ENCODE measurements at places on chromosomes 7 and 10.
A peak's percentile ranks its signal among the peaks of the same experiment; 100 is the strongest.

GRCh38 chr10:90846746-90847145, 11.1 kb downstream of the HTR7 start:
- DNase-seq: no peak

GRCh38 chr7:139808427-139808826, 20.6 kb upstream of the TBXAS1 start:
- no peak for DNase-seq

DNA sequence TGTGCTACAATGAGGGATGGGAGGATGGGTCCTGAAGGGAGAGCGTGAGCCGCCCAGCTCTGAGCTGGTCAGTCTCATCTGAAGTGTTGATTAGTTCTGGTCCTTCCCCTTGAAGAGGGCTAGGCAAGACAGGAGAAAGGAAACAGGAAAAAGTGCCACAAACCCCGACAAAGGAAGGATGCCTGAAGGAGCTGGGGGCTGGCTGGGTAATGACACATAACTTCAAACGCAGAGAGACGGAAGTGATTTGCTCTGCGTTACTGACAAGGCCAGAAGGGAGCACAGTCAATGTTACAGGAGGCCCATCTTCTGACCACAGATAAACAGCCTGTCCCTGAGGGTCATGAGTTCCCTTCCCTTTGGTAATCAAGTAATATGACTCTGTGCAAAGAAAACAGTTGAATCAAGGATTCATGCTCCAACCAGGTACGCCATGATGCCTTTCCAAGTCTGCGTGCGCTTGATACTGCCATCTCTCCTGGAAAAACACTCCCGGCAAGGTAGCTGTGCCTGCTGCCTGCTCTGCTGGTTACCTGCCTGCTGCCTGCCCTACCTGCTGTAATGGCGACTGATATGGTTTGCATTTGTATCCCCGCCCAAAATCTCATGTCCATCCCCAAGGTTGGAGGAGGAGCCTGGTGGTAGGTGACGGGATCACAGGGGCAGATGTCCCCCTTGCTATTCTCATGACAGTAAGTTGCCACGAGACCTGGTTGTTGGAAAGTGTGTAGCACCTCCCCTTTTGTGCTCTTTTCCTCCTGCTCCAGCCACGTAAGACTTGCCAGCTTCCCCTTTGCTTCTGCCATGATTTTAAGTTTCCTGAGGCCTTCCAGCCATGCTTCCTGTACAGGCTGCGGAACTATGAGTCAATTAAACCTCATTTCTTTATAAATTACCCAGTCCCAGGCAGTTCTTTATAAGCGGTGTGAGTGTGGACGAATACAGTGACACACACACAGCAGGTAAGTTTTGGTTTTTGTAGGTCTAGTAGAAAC, 57.9 kb downstream of the GRB10 start:
- no peak for DNase-seq

DNA sequence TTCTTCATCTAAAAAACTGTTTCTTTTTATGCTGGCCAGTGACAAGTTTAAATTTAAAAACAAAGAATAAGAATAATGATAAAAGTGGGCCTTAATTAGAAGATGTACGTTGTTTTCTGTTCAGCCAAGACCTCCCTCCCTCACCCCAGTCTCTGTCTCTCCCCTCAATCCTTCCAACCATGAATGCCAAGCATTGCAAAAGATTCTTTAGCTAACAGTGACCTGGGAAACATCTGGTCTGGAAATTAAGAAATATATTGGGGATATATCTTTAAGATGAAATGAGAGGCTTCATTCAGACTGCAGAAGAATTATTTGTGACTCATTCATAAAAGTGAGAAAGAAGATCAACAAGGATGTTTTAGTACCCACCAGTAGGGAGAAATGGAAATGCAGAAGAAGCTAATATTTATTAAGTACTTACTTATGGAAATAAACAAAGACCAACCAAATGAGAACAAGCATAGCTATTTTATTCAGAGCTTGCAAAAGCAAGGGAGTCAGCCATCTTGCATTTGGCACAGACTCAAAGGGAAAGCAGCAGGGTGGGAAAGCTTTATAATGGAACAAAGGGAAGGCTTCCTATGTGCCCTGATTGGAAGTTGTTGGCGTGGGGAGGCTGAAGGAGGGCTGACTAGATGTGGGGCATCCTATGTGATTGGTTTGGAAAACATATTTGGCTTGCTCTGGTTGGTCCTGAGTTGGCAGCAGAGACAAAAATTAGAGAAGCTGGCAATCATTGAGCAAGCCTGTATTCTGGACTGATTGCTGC, 595.4 kb upstream of the GHITM start:
- DNase-seq: no peak

GRCh38 chr10:90125456-90126255, 424.3 kb downstream of the KIF20B start:
- no peak for DNase-seq

GRCh38 chr7:45182856-45183710, 25.5 kb downstream of the RAMP3 start:
- no peak for DNase-seq

GRCh38 chr7:155815332-155816191, 3.3 kb upstream of the SHH start:
- peak; percentile 77 for DNase-seq

DNA sequence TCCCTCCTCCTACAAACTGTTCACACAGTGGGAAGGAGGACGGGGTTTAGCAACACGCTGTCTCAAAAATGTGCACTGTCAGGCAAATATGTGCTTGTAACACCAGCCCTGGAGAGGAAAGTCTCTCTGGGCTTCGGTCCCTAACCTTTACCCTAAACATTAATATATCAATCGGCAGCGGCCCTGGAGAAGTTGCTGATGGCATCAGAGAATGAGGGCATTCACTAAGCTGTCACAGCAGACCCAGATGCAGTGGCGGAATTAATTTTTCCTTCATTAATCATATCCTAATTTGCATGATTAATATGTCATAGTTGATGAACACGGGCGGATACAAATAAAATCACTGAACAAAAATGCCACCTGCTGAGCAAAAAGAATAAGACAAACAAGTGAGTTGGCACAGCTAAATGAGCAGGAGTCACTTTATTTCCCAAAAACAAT, 45.2 kb upstream of the INSIG1 start:
- no peak for DNase-seq

DNA sequence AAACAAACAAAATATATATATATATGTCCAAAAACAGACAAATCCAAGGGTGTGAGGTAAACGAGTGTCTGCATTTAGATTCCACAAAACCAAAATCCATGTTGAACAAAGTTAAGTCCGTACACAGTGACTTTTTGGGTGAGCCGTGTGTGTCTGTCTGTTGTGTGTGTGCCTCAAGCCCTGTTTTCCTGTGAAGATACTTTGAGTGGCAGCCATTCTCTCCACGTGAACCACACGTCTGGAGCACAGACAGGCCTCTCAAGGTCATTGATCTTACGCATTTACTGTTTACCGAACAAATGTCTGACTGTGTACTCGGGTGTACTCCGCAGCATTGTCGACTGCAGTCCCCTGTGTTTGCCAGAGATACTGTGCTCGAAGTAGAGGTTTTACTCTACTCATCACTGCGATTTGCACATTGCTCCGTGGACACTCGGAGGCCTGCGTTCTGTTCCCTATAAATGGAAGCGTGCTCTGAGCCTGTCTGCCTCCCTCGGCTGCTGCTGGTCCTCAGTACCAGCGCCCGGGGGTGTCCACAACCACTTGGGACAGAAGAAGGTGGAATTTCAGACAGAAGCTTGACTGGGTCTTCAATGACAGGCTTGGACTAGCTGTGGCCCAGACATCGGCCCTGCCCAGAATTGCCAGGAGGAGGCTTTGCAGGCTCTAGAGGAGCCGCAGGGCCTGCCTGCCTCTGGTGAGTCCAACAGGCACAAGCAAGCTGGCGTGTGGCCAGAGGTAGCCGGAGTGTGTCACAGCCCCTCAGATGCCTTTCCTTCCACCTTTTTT, 22.1 kb downstream of the CYP17A1 start:
- DNase-seq: peak; percentile 31

GRCh38 chr10:35416619-35417312, 80.5 kb downstream of the CCNY start:
- no peak for DNase-seq

DNA sequence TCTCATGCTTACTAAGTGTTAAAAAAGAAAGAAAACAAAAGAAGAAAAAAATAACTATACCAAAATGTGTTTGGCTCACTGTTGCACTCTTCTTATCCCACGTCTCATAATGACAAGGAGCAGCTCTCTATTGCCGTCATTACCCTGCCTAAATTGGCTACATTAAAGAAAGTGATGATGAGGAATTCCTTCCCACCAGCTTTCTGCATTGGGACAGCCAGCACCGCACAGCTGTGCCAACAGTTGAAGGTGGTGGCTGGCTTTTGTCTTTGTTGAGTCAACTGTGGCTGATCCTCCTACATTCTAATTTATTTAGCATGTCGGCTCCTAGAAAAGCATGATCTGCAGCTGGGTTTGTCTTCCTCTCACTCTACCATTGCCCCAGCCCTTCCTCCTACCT, 751.8 kb downstream of the KCNMA1 start:
- no peak for DNase-seq

DNA sequence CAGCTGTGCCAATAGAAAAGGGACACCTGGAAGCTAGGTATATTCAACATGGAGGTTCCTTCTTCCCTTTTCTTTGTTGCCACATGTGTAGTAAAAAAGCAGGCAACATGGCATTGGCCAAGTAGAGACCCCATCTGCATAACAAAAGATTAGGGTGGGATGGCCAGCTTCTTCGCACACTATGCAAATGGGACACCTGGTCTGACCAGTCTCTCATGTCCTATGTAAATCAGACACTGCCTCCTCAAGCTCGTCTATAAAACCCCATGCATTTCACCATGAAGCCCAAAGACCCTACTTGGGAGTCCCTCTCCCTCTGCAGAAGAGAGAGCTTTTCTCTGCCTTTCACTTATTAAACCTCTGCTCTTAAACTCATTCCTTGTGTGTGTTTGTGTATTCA, 53.9 kb downstream of the MYL10 start:
- DNase-seq: no peak

DNA sequence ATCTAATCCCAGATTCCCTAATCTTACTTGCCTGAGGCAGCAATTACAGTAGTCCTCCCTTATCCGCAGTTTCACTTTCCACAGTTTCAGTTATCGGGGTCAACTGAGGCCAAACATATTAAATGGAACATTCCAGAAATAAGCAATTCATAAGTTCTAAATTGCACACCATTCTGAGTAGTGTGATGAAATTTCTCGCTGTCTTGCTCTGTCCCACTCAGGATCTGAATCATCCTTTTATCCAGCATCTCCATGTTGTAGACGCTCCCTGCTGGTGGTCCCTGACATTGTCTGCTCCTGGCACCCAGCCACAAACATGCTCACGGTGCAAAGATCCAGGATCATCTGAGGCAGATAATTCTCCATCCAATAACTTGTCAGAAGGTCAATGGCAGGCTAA, 128.7 kb upstream of the CXCL12 start:
- peak; percentile 7 for DNase-seq

DNA sequence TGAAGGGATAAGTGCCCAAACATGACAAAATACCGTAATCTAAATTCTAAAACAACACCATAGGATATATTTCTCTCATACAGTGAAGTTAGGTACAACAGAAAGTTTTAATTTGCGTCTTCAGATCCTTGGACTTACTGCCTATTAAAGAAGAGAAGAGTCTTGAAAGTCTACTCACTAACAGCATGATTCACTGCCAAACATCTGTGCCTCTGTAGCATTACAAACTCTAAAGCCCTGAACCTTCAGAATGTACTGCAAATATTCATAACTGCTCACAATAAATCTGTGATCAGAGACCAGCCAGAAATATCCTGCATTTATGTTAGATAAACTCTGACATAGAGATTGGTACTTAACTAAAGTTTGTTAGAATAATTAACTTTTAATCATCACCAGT, 365.3 kb downstream of the PARD3 start:
- DNase-seq: no peak

GRCh38 chr10:51000164-51000563, 74.1 kb upstream of the PRKG1 start:
- DNase-seq: no peak

- no peak for DNase-seq
Observed at GRCh38 chr10:98058295-98058694, 27.9 kb upstream of the CRTAC1 start.

DNA sequence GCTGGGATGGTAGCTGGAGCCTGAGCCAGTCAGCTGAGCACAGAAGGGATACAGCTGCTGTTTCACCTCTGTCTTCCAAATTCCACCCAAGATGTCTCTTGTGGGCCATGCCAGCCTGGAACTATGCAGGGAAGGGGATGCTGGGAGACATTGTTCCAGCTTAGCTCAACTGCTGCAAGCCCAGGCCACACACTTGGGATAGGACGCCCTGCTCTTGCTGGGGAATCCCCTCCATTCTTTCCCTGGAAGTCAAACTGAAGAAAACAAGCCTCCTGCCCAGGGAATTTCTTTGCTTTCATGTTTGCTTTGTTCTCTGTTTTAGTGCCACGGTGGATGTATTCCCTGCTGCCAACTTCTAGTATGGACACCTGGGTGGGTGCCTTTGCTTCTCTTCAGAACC, 55.2 kb upstream of the CDK13 start:
- no peak for DNase-seq

DNA sequence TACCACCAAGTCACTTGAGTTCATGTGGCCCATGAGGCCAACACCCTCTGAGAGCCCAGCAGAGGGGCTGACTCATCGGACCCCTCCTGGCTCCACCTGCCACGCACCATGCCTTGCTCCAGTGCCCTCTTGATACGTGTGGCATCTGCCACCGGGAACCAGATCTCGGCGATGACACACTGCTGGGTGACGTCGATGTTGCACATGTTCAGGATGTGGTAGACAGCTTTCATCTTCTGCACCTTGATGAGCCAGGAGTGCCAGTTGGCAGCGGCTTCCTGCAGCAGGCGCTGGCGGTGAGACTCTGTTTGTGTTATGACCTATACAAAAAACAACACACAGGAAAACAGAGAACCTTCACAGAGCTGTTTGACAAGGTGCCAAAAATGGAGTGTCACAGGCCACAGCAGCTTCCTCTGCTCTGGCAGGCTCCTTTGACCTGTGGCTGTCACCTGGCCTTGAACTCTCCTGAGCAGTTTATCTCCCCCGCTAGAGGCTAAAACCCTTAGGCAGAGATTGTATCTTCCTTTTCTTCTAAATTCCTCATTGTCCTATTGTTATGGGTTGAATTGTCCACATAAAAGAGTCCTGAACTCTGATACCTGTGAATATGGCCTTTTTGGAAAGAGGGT, 45.2 kb upstream of the TMEM213 start:
- DNase-seq: peak; percentile 43

DNA sequence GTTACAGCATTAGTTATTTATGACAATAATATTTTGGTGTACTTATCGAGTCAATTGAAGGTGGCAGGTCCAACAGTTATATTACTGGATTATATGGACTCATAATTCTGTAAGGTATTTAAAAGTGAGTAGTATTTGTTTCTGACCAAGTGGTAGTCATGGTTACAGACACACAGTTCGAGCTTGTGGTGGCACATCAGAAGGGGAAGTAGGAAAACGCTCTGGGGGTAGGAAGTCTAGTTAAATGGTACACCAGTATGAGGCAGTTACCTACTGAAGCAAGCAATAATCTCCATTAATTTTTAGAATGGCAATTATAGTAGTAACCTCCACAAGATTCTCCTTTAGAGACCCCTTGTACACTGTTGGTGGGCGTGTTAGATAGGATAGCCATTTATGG, 541.2 kb downstream of the ETV1 start:
- no peak for DNase-seq

GRCh38 chr10:31876652-31877352, 51.8 kb downstream of the ARHGAP12 start:
- DNase-seq: no peak

GRCh38 chr10:113063043-113063967, 113.3 kb downstream of the TCF7L2 start:
- DNase-seq: no peak
